Panc1 (cell line): ENCODE measurements at places on chromosomes 3 and 15. TPM values are rescaled to one million over a fixed set of nuclear protein-coding genes. Genes with fewer than 3 reads are reported as not detected.

TICRR gene
- total RNA-seq, result 20.5 TPM

DNA sequence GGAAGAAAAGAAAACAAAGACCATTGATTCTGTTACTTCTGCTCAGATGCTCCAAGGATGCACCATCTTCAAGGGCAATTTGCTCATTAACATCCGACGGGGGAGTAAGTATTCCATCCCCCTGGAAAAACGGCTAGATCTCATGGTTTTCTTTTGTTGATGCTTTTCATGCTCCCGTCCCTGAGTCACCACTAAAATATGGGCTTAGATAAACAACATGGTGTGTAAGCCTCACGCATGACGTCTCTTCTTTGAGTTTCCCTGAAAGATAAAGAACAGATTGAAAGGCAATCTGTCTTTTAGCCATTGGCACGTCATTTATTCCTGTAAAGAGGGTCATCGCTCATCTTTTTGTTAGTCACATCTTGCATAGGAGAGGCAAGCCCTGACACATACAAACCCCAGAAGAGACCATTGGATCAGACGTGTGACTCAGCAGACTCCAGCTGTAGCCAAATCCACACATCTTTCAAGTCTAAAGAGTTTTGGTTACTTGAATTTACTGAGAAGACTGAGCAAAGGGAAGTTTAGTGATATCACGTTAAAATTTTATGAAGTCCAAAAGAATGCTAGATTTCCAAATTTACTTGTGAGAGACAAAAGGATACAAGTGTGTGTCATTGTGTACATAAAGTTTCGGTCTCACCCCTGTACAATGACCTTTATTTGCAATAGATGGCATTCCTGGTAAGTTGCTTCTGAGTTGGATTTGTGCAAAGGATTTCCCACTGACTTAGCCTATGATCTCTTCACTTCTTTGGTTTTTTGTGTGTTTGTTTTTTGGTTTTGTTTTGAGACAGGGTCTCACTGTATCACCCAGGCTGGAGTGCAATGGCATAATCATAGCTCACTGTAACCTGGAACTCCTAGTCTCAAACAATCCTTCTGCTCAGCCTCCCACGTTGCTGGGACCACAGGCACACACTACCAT, 110.5 kb downstream of the PGPEP1L start:
- peak; percentile 96 for DNase-seq

DNA sequence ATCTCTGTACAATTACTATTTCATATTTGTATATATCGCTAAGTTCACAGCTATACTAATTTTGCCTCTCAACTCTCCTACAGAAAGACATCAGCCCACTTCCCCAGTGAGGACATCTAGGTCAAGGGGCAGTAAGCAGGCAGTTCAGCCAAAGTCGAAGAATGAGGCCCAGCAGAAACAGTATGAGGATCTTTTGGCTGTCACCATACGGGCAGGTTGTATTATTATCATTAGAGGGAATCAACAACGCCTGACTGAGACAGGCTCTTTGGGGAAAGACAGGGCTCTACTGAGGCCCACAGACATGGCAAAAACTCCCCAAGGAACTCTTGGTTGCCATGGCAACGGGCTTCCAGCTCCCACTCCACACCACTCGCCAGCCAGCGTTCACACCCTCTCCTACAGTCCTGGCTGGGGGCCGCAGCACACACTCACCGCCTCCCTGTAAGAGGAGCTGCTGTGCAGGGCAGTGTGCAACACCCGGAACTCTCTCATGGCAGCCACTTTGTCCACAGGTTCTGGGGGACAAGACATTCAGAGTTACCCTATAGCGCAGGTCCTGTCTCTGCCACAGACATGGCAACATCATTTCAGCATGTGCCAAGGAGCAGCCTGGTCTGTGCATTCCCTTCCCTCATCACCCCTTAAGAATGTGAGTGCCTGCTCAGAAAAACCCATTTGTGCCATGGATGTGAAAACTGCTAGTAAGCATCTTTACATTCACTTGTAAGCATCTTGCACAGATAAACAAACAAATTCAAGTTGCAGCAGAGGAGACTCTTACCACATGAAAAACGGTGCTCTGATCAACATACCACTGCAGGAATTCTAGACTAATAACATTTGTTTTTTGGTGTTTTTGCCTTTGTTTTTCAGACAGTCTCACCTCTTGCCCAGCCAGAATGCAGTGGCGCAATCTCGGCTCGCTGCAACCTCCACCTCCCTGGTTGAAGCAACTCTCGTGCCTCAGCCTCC, 8.8 kb downstream of the UBL7 start:
- DNase-seq, result no peak

DNA sequence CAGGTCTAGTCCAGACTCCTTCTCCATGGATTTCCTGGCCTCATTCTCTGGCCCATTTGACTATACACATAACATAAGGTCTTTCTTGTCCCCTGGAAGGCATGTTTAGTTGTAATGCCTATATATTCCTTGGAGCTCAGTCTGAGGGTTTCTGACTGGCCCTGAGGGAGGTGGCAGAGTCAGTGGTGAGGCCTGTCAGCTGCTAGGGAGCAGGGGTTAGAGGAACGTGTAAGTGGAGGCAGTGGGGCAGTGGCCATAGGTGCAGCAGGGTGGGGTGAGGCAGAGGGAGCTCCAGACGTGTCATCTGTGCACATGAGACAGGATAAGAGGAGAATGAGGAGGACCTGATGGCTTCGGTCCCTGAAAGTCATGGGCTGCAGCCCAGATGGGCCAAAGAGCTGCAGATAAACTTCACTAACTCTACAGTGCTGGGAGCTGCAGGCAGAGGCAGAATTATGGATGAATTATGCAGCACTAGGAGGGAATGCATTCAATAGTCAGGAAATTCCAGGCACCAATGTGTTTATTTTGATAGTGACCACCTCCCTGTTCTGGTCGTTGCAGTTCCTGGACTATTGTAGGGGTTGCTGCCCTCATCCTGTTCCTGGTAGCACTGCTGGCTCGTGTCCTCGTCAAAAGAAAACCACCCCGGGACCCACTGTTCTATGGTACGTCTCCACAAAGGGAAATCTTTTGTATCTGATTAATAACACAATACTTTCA, 4.9 kb downstream of the TM6SF1 start:
- DNase-seq, result no peak

- no peak for DNase-seq
Measured at GRCh38 chr15:100786139-100786531, 93.5 kb upstream of the ALDH1A3 start.

DNA sequence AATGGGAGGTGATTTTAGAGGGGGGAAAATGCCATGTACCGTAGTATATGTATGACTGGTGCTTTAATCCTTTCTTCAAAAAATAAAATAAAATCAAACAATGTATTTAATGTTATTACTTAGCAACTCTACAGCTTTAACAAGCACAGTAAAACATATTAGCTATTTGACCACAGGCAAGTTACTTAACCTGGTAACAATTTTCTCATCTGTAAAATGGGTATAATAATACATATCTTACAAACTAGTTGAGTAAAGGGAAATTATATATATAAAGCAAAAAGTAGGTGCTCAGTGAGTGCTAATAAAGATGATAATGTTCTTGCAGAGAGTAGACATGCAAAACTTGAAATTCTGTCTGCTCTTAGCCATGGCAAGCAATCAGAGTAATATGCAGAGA, 27.9 kb downstream of the SSR3 start:
- no peak for DNase-seq

DNA sequence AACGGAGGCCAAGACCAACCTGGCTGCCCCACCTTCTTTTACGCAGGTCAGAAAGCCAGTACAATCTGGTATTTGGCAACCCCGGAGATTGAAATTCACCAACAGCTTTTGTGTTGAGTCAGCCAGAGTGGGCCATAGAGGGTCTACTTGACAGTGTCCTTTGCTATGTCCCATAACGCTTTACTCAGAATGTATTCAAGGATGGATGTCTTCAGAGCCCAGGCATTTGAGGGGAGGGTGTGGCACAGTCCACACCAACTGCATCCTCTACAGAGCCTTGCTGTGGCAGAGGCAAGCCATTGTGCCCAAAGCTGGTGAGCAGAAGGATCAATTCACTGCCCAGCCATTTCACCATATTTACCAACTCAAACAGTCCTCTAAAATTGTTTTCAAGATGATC, 18.4 kb downstream of the PLA1A start:
- DNase-seq, result no peak

- no peak for DNase-seq
Measured at GRCh38 chr3:31252216-31253185, 280.2 kb upstream of the STT3B start.
